GM12878 (cell line): ENCODE measurements at places on chromosomes 1 and 21.

GRCh38 chr1:160168016-160168415 is 16.6 kb downstream of the ATP1A4 start:
- DNase-seq = no peak

GRCh38 chr21:42855171-42855936 is 24.0 kb downstream of the WDR4 start:
- DNase-seq = no peak

GRCh38 chr1:34928699-34929496 is 552 bp downstream of the DLGAP3 start:
- DNase-seq = no peak

DNA sequence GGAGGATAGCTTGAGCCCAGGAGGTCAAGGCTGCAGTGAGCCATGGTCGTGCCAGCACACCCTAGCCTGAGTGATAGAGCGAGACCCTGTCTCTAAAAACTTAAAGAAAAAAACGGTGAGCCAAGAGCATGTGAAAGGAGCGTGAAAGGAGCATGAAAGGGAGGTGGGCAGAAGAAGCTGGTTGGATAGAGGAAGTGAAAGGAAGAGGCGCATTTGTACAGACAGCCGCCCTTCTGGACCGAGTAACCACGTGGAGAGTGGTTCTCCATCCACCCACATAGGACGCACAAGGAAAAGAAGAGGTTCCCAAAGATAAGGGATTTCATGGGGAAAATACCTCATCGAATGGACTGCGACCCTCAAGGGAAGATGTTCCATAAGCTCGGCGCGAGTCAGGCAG is 60.4 kb upstream of the IFNAR2 start:
- no peak for DNase-seq

DNA sequence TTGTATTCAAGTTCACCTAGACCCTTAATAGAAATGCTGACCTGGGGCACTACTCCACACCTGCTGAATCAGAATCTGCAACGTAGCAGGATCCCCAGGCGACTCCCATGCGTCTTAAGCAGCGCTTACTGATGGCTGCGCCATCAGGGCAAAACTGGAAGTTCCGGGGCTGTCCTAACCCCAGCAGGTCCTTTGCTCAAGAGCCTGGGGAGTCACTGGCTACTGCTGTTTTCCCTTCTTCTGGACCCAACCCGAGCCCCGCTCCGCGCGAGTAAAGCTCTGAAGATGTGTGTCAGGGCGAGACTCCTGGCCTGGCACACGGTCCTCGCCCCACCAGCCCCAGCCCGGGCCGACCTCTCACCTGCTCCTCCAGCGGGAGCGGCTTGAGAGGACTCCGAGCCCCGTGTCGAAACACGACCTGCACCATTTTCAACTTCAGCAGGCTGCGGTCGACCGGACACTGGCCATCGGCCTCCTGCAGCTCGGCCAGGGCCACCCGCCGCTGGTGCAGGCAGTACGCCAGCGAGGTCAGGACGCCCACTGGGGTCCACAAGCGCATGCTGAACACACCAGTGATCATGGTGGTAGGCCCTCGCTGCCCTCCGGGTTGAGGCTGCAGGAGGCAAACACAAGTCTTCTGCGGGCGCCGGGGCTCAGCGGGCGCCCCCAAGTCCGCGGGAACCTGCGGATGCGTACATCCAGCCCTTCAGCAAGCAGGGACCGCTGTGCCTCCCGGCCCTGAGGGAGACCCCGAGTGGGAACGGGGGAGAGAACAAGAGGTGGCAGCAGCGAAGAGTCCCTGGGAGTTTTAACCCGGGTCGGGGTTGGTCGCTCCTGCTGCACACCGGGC is 630 bp downstream of the ACP6 start:
- no peak for DNase-seq

DNA sequence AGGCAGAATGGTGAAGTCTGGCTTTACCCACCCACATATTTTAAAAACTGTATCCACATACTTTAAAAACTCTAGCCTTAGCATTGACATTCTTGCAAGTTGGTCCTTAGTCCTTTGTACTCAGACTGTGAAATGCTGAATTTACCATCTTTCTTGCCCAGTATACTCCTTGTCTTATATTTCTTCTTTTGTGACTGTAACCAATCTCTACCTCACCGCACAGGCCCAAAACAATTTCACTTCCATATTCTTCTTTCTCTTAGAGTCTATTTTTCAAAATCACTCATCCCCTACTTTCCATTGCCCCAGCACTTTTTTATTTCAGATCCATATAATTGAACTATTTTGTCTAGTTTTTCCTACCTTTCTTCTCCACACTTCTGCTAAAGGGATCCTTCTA is 892.4 kb upstream of the B3GALT2 start:
- no peak for DNase-seq

GRCh38 chr1:229893762-229894444 is 173.1 kb upstream of the GALNT2 start:
- DNase-seq = no peak

DNA sequence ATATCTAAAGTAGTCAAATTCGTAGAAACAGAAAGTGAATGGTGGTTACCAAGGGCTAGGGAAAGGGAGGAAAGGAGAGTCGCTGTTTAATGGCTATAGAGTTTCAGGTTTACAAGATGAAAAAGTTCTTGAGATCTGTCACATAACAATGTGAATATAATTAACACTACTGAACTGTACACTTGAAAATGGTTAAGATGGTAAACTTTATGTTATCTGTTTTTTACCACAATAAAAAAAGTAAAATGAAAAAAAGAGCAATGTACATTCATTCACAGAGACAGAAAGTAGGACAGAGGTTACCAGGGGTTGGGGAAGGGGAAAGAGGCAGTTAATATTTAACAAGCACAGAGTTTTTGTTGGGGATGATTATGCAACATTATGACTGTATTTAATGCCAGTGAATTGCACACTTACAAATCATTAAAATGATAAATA is 53.3 kb upstream of the SEC16B start:
- no peak for DNase-seq

GRCh38 chr1:245153552-245154428 is 995 bp upstream of the KIF26B start:
- DNase-seq = no peak

DNA sequence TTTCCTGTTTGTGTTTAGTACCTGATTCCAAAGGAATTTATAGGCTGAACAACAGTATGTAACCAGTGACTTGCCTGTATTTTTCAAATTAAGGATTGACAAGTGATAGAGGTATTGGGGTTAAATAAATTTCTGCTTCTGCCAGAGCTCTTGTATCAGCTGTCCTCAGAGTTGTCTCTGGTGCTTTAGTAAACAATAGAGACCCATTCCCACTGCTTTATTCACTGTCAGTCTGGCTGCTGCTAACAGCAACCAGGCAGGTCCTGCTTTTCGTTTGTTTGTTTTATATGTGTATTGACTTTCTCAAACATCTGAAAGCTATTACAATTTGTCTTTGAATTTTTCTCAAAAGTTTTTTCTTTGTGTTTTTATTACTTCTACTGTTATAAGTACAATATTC is 76.1 kb downstream of the OLFM3 start:
- no peak for DNase-seq

- no peak for DNase-seq
These were observed 32.4 kb downstream of the KCTD3 start for GRCh38 chr1:215599418-215600074.

DNA sequence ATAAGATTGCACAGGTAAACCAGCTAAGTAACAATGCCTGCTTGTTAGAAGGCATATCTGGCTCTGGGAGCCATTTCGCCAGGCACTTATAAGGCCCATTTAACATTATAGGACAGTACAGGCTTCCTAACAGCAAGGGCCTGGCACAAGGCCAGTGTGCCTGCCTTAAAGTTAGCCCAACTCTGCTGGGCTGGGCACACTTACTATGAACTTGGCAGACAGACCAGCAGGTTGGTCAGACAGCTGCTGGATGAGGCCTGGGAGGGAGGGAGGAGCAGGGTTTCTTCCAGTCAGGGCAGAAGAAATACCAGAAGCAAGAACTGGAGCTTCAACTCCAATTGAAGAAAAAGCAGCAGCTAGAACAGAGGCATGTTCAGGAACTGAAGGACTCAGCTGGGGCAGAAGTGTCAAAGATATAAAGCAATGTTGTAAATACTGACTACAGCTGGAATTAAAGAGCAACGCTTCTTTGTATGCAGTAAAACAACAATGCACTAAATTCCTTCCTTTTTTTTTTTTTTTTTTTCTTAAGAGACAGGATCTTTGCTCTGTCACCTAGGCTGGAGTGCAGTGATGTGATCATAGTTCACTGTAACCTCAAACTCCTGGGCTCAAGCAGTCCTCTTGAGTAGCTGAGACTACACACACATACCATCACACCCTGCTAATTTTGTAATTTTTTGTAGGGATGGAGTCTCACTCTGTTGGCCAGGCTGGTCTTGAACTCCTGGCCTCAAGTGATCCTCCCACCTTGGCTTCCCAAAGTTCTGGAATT is 4.9 kb downstream of the CACHD1 start:
- no peak for DNase-seq

- DNase-seq = no peak
These were observed 10.8 kb upstream of the SHISA4 start for GRCh38 chr1:201877877-201878401.

- DNase-seq = no peak
These were observed 121.9 kb downstream of the NRIP1 start for GRCh38 chr21:14942801-14943490.

- no peak for DNase-seq
These were observed 26.6 kb upstream of the FCRL4 start for GRCh38 chr1:157624471-157624870.

- DNase-seq = no peak
These were observed 97.0 kb downstream of the IER5 start for GRCh38 chr1:181185461-181185860.

GRCh38 chr21:41242238-41242829 is 74.3 kb upstream of the FAM3B start:
- no peak for DNase-seq

GRCh38 chr1:165364568-165365133 is 8.1 kb upstream of the LMX1A start:
- no peak for DNase-seq

- no peak for DNase-seq
These were observed 4.7 kb downstream of the ZNF687 start for GRCh38 chr1:151286619-151287340.

DNA sequence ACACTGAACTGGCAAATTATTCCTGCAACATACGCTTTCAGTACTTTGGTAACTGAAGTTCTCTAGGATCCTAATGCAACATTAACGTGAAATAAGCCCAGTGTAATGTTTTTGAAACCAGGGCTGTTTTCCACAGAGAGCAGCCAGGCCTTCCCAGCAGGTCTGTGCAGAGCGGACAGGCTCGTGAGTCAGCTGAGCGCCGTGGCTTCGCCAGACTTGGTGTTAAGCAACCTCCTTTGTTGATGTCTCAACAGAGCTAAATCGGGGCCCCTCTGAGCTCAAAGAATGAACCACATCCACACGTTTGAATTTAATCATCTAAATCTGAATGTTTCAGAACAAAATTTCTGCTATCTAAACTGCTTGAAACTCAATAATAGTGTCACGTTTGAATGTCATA is 181.8 kb upstream of the FMN2 start:
- DNase-seq = no peak

DNA sequence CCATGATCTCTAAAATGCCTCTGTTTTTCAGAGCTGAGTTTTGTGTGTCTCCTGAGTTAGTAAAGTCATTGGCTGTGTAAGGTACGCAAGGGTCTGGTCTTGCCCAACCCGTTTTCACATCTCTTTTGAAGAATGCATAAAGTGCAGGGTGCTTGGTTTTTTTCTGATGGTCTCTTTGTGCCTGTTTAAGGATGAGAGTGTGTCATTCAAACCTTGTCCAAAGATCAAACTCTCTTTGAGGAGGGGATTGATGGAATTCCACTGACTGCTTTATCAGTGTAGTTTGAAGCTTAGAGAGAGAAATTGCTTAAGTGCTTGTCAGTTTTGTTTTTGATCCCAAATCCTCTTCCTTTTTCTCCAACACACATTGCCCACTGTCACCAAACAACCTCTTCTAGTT is 20.0 kb upstream of the C8B start:
- no peak for DNase-seq

GRCh38 chr1:25893116-25893515 is 13.1 kb downstream of the STMN1 start:
- DNase-seq = no peak

GRCh38 chr1:33624261-33624990 is 152.0 kb downstream of the ZSCAN20 start:
- no peak for DNase-seq

- no peak for DNase-seq
These were observed 61.7 kb upstream of the EDN2 start for GRCh38 chr1:41545996-41546832.

GRCh38 chr1:31377364-31377863 is 4.5 kb upstream of the FABP3 start:
- DNase-seq = no peak

DNA sequence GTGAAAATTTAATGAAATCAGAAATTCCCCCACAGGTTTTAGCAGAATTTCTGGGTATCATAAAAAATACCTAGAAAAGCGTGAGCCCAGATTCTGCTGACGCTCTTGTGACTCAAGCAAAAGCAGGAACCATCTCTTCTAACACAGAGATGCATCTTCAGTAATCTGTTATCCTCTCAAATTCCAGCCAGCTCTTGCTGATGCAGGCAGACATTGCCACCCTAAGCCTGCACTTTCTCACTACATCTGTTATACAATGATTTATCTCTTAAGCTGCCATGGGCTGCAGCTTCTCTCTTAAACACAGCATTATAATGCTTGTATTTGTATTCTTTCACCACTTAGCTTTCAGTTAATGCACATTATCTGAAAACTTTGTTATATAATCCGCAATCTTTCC is 113.0 kb upstream of the RGS1 start:
- no peak for DNase-seq

DNA sequence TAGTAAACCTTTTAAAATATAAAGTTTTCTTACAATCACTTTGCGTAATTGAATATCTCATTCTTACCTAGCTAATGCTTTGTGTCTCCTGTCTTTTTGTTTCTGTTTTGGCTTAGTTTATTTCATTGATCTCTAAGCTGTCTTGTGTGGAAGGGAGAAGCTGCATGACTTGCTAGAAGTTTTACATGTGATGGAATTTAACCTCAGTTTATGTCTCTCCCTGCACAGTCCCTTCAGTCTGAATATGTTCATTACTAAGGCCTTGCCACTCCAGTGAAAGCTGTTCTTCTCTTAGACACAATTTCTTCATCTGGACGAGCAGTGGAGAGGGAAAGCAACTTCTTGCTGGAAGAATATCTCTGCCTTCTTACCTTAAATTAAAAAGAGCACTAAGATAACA is 19.9 kb upstream of the GPR88 start:
- no peak for DNase-seq

GRCh38 chr1:109807822-109808680 is 44.3 kb upstream of the EPS8L3 start:
- DNase-seq = no peak
